ENCODE measurements at places on chromosomes 11 and 22.

DNA sequence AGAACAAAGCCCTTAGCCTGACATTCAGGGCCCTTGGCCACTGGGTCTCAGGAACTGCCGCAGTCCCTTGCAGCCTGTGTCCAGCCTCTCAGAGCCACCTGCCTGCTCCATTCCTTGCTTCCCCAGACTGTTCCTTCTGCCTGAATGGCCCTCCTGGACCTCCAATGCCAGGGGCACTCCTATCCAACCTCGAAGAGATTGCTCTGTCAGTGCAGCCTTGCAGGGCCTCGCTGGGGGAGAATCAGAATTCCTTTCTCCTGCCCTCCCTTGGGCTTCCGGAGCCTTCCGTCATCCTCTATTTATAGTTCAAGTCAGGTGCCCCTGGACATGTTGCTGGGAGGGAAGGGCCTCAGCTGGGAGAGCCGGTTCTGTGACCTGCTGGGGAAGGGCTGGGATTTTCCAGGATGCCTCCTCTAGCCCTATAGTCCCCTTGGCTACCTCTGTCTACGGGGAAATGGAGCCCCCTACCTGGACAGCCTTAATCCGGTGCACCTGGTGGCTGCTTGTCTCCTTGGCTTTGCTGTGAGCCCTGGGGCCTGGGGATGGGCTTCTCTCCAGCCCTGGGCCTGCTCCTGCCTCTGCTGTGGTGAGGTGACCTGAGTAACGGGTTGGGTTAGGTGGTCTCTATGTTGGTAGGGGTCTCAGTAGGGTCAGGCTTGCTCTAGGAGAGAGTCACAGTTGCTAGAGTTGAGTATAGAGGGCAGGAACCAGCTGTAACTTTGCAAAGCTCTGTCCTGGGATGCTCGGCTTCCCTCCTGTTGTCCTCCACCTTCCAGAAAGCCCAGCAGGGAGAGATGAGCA lies 45.9 kb upstream of the SYT7 start:
- DNase-seq: no peak

- peak; percentile 51 for DNase-seq
Measured at GRCh38 chr11:116276051-116277044, 496.4 kb downstream of the BUD13 start.

GRCh38 chr11:93256623-93257022 lies 58.8 kb upstream of the SLC36A4 start:
- no peak for DNase-seq

DNA sequence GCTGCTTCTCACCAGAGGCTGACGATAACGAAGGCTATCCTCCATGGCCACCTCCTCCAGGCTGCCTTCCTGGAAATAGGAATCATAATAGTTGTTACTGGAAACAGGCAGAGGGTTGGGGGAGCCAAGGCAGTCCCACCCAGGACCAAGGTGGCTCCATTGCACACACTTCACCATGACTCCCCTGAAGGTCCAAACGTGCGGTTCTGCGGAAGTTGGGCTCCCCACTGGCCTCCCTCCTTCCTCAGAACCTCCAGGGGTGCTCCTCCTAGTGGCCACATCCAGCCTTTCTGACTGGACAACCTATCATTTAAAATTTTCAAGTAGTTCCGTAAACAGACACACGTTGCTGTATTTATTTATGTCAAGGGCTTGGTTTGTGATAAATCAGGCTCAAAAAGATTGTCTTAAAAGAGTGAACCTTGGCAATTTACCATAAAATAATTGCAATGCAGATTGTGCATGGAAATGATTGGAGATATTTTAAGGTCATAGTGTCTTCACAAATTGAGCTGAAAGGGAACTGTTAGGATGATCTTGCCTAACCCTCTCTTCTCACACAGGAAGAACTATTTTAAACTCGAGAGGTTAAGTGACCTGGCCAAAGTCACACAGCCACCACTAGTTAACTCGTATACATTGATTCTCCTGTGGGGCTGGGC lies 1.4 kb upstream of the TCN2 start:
- no peak for DNase-seq

DNA sequence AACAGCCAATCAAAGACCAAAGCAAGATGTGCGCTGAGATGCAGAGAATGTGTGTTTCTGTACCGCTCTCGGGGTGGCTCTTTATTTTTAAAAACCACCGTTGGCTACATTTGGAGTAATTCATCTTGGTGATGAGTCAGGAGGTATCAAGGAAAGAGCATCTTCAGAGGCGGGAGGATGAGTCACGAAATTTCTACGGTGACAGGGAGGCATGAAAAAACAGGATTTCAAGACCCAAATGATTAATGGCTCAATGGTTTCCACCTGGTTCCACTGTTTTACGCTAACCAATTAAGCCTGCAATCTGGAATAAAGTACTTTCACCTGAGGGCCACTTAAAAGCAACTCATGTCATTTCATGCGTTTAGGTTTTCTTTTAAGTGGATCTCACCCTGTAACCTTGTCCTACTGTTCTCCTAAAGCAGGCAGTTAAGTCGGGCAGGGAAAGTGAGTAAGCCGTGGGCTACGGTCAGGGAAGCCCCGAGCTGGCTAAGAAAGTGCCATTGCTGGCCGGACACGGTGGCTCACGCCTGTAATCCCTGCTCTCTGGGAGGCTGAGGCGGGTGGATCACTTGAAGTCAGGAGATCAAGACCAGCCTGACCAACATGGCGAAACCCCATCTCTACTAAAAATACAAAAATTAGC lies 74.6 kb downstream of the CELSR1 start:
- DNase-seq: no peak

- no peak for DNase-seq
Measured at GRCh38 chr22:26842103-26842502, 184.7 kb downstream of the MIAT start.

DNA sequence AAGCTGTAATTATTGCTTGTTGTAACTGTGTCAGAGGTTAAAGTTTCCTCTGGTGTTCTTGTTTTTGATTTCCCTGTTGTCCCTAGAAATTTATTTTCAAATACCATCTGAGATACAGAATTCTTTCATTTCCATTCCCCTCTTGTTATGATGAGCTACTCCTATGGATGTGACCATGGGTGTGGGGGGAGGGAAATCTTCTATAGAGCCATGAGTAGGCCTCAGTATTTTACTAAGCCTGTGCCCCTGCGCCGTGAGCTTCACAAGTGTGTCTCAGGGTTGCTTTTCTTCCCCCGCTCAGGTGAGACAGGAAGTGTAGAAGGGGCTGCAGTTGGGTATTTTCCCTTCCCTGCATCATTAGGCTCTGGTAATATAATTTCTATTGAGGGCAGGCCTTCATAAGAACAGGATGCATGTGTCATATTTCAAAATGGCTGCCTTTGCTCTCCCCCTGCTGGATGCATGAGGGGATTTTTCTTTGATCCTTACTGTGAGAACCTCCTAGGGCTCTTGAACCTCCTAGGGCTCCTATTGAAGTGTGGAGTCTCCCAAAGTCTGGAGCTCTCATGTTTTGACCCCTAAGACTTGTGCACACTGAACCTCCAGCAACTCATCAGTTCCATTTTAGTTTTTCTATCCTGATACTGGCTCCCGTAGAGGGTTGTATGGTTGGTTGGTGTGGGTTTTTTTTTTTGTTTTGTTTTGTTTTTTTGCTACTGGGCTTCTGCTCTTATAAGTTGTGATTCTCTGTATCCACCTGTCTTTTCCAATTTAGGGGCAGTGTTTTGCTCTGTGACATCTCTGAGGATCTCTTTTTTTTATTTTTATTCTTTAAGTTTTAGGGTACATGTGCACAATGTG lies 658.2 kb downstream of the NTM start:
- no peak for DNase-seq

DNA sequence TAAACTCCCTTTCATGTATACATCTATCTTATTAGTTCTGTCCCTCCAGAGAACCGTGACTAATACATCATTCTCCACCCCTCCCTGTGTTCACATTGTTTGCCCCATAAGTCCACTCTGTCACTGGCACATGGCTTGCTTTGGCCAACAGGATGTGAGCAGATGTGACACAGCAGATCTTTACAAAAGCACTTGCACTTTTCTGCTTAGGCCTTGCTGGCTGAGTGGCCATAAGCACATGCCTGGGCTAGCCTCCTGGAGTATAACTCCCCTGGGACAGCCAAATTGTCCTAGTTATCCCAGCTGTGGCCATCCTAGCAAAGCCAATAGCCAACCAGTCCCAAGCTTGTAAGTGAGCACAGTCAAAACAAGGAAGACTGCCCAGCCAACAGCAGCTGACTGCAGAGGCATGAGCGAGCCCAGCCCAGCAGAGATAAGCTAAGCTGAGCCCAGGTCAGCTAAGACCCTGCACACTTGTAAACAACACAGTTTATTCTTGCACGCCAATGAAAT lies 9.7 kb upstream of the RCN1 start:
- no peak for DNase-seq

- DNase-seq: no peak
Measured at GRCh38 chr11:75851203-75851602, 36.2 kb downstream of the UVRAG start.

- DNase-seq: no peak
Measured at GRCh38 chr11:118247041-118247440, 5.1 kb downstream of the MPZL3 start.
